ENCODE measurements at places on chromosomes 13 and 19.

DNA sequence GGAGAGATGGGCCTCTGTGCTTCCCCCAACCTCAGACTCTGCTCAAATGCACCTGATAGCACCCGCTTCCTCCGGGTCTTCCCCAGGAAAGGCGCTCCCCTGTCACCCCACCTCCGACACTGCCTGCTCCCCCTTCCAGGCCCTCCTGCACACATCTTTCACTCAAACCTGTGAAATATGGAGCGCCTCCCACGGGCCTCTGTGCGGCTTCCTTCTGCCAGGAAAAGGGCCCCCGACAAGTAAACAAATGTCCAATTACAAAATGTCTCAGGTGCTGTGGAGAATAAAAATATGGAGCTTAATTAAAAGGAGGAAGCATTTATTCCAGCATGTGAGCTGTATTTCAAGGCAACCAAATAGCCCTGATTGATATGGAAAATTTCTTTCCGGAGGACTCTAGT is 15.6 kb upstream of the CCNE1 start:
- DNase-seq, result no peak

DNA sequence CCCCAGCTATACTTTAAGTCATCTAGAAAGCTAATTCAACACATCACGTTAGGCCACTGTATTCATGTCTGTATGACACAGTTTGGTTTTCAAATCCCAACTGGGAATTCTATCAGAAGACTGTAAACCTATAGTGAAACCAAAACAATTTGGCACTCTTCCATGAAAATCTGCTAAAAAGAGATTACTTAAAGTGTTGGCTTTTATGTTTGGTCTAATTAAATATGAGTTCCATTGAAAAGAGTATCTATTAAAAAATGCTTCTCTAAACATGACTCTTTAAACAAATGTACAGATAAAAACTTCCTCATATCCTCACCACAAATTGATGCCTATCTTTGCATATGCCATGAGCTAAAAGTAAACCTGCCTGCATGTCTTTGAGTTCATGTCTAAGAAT is 25.4 kb downstream of the PCDH9 start:
- no peak for DNase-seq

GRCh38 chr19:4556597-4557127 is 2.8 kb downstream of the SEMA6B start:
- DNase-seq, result peak; percentile 45

DNA sequence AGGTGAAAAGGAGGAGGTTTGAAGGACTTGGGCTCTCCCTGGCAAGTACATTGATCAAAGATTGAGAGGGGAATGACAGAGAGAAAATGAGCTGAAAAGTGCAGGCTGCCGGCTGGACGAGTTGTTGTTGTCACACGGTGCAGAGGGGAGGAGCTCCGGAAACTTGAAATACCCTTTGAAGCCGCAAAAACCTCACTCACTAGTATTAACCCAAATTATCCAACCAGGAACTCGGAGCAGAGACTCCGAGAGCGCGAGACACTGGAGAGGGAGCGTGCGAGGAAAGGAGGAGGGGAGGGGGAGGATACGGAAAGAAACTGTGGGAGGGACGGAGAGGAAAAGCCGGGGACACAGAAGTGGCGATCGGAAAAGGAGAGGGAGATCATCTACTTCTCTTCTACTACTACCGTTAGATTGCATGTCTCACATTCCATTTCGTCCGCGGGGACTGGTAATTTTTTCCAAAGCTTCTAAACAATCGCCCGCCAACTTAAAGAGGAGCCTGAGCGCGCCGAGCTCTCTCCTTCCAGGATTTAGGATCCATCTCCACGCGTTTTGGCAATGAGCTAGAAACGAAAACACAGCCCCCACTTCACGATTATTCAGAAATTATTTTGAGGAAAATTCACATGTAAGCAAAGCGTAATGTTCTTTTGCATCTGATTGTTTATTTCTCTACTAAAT is at the start of gene DACH1:
DACH1 (minus strand) TSS at position 74 of the 684 bp plus-strand sequence.
- peak; percentile 42 for DNase-seq

DNA sequence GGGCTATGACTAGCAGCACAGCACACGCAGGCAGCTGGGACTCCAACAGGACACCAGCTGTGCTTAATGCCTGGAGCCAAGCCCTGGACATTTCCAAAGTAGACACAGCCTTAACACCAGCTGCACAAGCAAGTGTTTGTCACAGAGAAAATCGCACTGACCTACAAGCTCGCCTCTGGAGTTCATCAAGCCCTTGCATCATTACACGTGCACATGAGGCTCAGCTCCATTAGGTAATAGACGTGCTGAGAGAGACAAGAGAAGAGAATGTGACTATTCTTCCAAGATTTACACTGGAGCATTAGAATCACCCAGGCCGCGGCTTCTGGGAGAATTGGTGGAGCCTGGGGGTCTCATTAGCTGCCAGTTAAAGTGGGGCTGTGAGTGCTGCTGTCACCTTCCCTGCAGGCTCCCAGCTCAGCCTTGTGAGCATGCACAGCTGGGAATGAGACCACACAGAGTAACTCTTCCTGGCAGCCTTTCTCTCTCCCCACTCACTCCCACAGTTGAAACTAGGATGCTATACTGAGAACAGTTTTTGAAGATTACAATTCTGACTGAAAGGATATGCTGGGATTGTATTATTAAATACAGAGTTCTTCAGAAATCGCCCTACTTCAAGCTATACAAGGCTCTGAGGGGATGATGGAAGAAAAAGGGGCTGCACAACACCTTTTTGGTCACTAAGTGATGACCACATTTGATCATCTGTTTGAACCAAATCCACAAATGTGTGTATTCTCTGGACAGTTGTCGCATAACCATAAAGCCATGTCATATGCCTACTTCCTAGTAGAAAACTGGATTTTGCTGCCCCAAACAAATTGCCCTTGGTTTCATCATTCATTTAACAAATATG is 10.5 kb downstream of the STOML3 start:
- DNase-seq, result no peak

GRCh38 chr13:28584873-28585381 is 74.0 kb upstream of the POMP start:
- peak; percentile 66 for DNase-seq

DNA sequence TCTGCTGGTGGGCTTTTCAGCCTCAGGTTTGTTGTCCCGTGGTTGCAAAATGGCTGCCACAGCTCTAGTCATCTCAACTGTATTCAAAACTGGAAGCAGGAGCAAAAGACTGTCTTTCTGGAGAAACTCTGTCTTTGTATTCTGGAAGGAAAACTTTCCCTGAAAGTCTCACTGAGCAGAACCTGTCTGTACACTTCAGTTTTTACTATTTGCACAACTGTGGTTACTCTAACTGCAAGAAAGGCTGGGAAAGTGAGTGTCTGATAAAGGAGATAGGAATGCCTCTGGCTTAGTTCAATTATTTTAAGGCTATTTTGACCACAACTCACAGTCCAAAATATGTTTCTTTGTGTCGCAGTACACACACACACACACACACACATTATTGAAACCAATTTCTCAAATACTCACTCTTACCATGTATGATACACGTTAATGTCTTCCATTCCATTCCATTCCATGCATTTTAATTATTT is 49.7 kb upstream of the EHD2 start:
- DNase-seq, result no peak

GRCh38 chr13:79451500-79451962 is 29.4 kb upstream of the NDFIP2 start:
- DNase-seq, result peak; percentile 92
